GM13977 (cell line): ENCODE measurements at places on chromosomes 6 and 20.

DNA sequence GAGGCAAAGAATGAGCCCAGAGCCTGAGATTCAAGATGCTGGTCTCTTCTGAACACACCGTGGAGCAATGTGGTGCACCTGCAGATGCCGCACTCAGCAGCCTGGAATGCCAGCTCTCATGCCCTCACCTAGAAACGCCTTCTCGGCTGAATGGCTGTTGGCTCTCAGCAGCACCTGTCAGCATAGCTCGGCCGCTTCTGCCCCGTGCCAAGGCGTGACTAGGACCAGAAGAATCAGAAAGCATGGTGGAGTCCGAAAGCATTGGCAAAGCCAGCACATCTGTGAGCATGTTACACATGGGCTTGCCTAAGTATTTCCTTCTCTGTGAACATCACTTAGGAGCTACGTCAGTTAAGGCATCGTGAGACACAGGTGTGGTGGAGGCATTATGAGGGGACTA is 140.8 kb downstream of the MAP3K4 start:
- no peak for DNase-seq

- no peak for DNase-seq
Observed at GRCh38 chr6:1231941-1232340, 80.0 kb upstream of the FOXQ1 start.

- no peak for DNase-seq
Observed at GRCh38 chr6:113570641-113571040, 286.5 kb upstream of the MARCKS start.

DNA sequence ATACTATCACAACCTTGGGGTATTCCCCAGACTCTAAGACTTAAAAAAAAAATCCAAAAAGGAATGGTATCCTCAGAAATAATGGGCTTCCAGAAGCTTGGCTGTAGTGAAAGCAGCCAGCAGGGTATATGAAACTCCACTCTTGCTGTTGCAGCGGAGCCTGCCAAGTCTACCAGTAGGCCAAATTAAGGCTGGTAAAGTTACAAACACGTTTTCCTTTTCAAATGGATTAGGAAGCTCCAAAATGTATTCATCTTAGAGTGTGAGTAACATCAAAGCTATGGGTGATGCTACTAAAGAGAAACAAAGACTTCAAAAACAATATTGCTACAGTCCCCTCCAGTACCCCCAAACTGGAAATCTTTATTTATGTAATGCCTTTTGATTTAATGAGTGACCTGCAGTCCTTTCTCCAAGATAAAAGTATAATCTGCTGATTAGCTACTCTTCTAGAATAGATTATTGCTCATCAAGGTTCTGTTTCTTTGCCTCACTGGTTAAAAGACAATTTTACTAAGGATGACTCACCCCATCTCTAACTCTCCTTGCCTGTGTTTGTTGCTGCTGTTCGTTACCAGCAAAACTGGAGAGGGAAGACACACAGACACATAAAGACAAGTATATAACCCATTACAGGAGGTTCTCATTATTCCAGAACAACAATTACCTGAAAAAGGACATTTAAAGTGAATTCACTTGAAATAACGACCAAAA is 84.9 kb downstream of the BTBD9 start:
- no peak for DNase-seq

DNA sequence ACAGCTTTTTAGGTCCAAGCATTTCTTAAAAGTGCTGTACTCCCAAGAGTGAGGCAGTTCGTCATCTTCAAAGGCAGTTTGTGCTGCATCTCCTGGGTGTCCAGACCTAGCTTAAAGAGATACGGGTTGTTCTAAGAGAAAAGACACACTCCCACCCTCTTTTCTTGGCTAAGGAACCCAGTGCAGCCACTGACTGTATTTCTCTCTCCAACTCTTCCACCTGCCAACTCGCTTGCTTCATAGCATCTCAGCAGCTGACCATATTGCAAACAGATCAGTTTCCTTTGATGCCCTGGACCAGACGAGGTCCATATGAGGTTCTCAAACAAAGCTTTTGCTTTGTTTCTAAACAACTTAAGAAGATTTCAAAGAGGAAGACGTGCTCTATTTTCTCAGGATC is 101.1 kb downstream of the ISM1 start:
- no peak for DNase-seq

GRCh38 chr20:62400021-62400420 is 7.1 kb downstream of the CABLES2 start:
- DNase-seq, result no peak

GRCh38 chr6:122476131-122476530 is 4.5 kb upstream of the SERINC1 start:
- peak; percentile 21 for DNase-seq

GRCh38 chr20:62774762-62775161 is 21.5 kb upstream of the MRGBP start:
- DNase-seq, result no peak

- DNase-seq, result no peak
Observed at GRCh38 chr20:31595654-31596411, 9.3 kb upstream of the ID1 start.

- peak; percentile 12 for DNase-seq
Observed at GRCh38 chr20:59933296-59933848, at the start of gene SYCP2. Gene SYCP2, minus strand, starts transcription at chr20:59933637. Its CDS starts 11,224 bp downstream, at chr20:59922413.

- DNase-seq, result no peak
Observed at GRCh38 chr6:1862411-1862810, 252.7 kb downstream of the FOXC1 start.

GRCh38 chr20:49790077-49790798 is 22.4 kb upstream of the SLC9A8 start:
- no peak for DNase-seq

DNA sequence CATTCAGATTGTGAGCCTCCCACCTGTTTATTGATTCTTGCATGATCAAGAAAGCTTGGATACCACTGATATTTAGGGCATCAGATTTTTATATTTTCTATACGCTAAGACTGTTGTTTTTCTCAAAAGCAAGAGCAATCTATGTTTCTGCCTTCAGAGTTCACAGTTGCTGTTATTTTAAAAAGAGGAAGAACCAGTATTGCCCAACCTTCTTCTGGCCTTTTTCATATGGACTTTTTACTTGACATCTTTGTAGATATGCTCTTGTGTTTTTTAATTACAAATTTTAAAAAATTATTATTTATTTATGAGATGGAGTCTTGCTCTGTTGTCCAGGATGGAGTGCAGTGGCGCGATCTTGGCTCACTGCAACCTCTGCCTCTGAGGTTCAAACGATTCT is 28.9 kb downstream of the SLC17A5 start:
- no peak for DNase-seq

- DNase-seq, result no peak
Observed at GRCh38 chr6:110654096-110654820, 161.0 kb downstream of the CDK19 start.

DNA sequence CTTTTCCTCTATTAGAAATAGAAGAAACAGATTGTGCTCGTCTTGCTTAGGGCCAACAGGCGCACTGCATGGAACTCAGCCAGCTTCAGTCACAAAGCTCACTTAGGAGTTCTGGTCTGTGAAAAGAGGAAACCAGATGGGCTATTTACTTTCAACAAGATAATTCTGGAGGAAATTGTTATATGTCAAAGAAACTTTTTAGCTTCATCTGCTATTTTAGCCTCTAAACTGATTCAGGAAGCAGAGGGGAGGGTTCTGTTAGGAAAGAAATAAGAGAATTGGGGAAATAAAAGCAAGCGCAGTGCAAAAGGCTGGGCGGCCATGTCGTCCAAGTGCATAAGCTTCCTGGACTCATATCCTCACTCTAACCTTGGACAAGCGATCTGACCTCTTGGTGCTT is 21.3 kb downstream of the PRKN start:
- no peak for DNase-seq

GRCh38 chr20:32535316-32535952 is 49.7 kb downstream of the NOL4L start:
- DNase-seq, result no peak

DNA sequence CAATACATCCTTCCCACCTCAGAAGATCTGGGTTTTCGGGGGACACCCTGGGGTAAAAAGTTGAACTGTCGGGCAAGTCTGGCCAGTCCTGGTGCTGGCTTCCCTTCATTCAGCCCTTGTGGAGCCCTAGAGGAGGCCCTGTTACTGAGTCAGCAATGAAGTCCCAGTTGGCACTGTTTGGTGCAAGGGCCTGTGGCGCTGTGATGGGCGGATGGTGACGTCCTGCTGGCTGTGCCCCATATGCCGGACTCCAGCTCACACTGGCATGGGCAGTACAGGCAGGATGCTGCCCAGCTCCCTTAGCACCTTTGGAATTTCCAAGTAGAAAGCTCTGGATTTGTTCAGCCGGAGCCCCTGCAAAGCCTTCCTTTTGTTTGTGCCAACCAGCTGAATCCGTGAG is 186.2 kb upstream of the PMEPA1 start:
- no peak for DNase-seq

DNA sequence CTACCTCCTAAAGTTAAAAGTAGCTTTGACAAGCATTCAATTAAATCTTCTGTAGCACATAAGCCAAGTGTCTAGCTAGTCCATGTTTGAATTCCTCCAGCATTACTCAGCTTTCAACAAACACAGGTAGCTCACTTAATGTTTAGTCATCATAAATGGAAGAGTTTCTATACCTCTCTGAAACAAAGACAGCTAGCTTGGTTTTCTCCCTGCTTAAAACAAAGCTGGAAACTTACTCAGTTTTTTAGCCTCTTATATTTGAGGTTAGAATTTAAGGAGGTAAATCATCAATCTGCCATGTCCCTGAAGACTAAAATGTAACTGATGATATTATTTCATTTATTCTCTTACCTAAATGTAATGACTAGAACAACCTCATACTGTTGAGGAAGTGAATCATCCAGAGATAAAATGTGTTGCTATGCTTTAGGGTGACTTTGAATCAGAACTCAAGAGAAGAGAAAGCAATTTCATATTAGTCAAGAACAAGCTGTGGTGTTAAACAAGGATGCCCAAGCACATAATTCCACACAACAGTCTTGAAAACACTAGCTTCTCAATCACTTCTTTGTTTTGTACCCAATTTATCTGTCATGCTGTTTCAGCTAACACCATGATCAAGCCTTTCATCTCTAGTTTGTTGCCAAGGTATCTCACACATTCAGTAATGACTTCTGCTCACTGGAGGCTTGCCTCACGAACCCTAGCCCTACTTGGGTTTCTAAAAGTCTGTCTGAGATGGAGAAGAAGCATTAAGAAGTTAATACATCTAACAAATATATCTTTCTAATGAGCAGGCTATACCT is 251.9 kb downstream of the EPM2A start:
- no peak for DNase-seq

DNA sequence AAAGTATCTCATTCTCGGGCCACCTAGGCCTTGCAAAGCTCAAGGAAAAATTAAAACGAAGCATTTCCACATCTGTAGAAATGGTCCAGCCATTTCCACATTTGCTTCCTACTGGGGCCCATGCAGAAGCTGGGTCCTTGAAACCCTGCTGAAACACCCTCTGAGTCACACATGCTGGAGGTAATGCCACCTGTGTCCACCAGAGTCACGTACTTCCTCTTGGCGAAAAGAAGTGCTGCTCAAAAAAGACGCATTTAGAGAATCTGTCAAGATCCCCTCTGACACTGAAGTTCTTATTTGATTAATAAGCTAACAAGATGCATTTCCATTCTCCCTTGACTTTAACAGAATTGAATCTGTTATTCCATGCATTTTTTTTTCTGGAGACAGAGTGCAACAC is 423.2 kb downstream of the PREX1 start:
- peak; percentile 46 for DNase-seq

DNA sequence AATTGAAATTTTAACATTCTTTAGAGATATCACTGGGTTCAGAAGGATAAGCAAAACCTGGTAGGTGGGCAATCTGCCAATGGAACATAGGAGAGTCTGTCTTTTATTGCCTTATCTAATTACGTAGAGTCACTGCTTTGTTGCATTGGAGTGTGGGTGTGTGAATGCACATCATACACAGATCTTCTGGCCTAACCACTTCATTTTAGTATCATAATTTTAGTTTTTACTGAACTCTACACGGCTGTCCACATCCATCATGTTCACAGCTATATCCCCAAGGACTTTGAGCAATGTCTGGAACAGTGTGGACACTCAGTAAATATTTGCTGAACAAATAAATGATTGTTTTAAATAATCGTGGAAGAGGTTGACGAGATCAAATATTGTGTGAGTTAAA is 104.6 kb upstream of the AKIRIN2 start:
- DNase-seq, result no peak

DNA sequence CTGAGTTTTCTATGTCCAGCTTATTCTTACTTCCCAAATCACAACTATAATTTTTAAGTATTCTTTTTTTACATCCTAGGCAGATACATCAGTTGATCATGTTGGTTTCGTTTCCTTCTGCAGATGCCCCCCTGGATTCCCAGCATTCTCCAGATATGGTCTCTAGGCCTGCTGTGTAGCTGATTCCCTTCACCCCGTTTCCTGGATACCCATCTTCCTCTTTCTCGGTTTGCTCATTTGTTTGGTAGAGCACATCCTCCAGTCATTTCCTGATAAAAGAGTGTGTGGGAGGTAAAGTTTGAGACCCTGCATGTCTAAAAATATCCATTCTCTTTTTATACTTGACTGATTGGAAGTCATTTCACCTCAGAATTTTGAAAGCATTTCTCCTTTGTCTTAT is 66.4 kb downstream of the ANKS1A start:
- DNase-seq, result no peak

- DNase-seq, result peak; percentile 17
Observed at GRCh38 chr6:38997128-38997761, 51.3 kb upstream of the GLP1R start.

GRCh38 chr6:35214869-35215664 is 1.3 kb downstream of the SCUBE3 start:
- DNase-seq, result no peak

GRCh38 chr20:17928211-17928611 is 40.4 kb downstream of the SNX5 start:
- DNase-seq, result no peak

DNA sequence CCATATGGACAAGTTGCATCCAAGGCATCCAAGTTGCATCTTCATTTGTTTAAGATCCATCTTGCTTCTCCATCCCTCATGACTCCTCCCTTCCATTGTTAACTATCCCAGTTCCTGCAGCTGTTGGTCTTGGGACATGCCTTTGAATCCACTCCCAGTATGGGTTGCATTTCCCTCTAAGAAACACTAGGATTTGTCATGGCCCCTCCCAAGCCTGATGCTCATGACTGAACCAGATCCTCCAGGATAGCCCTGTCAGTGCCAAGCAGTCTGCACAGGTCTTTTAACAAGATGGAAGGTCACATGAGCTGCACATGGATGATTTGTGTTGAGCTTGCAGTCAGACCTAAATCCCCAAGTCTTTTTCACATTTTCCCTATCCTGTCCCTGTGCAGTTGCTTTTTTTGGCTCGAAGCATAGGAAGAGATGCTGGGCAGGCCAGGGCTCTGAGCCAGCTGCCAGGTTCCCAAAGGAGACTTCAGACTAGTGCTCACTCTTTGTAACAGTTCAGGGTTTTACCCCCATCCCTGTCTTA is 4.2 kb downstream of the PPP2R5D start:
- no peak for DNase-seq

DNA sequence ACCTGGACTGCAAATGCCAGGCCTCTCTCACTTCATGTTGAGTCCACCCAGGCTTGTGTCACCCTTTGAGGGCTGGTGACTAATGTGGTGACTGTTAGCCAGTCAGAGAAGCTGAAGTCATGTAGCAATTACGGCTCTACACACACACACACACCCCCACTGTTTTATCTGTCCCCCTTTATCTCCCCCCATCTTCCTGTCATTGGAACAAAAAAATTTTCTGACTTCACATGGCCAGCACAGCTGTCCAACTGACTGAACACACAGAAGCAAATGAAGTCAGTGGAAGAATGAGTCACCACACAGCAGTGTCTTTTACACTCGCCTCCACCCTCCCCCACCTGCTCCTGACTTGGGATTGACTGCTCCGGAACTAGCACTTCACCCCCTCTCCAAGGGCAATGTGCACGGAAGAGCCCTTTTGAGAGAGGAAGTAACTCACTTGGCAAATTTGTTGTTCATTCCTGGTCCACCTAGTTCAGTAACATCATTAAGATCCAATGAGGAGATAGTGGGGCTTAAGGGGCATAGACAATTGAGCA is 198.0 kb downstream of the RNF144B start:
- DNase-seq, result no peak
